ENCODE measurements at places on chromosomes 5 and 9.

GRCh38 chr9:105295986-105296385 is 51.5 kb downstream of the SLC44A1 start:
- no peak for DNase-seq

DNA sequence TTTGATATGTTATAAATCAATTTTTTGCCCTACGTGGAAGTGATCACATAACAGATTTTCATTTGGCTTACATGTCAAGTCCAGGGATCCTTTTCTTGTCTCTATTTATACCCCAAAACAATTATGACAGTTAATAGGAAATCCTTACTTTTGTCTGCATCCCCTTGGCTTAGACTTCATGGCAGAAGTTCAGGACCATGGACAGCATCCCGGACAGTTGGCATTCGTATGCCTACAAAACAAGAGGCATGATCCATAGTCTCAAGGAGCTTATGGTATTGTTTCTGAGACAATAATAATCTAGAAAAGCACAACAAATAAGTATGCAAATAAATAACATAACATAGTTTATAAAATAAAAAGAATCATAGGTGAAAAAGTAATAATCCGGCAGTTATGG is 214.3 kb upstream of the GRIA1 start:
- DNase-seq = no peak

GRCh38 chr9:129822898-129823541 is 916 bp downstream of the TOR1A start:
- DNase-seq = no peak

DNA sequence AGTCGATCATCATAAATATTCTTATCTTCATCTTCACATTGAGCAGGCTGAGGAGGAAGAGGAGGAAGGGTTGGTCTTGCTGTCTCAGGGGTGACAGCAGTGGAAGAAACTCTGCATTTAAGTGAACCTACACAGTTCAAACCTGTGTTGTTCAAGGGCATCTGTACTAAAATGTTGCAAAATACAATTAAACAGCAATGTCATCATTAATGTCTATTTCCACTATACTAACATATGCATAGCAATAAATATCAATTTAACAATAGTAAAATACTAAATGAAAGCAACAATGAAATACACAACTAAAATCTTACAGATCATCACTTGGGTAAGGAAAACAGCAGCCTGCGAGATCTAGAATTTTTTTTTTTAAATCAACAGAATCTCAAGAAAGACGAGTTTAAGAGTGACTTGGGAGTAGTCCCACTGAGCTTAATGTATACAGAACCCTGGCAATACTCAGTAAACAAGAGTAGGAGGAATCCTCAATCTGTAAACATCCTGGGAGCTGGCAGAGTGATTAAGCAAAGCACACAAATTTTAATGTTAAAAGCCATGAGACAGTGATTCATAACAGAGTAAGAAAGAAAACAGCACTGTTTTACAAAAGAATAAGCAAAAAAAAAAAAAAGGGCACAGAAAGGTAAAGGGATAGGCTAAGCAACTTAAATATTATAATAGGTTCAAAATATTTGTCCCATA is 10.0 kb downstream of the HOMER1 start:
- no peak for DNase-seq

DNA sequence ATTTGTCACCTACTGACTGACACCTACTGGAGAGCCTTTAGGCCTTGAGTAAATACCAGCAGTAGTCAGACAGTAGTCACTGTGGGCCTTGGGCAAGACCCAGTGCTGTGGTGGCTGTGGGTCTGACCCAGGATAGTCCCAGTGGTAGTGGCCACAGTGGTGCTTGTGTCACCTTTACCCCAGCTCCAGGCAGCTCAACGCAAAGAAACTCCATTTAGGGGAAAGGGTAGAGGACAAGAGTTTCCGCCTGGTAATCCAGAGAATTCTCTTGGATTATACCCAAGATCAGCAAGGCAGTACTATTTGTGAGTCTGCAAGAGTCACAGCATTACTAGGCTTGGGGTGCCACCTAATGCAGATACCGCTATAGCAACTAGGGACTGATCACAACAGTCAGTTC is 28.9 kb downstream of the CERT1 start:
- DNase-seq = no peak

DNA sequence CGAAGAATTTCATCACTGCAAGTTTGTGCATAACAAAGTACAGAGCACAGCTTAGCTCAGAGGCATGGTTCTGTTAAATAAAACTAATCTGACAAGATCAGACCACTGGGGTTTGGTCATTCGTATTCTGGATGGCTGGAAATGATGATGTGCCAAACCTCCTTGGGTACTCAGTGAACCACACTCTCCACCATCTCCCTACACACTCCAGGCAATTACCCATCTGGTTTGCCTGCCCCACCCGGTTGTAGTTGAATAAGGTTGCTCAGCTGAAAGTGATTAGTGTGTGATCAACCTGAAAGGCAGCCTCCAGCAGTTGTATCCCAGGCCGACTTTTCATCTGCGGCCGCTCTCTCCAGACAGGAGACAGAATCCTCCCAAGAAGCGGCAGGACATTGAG is 371.4 kb downstream of the TLE1 start:
- DNase-seq = no peak

DNA sequence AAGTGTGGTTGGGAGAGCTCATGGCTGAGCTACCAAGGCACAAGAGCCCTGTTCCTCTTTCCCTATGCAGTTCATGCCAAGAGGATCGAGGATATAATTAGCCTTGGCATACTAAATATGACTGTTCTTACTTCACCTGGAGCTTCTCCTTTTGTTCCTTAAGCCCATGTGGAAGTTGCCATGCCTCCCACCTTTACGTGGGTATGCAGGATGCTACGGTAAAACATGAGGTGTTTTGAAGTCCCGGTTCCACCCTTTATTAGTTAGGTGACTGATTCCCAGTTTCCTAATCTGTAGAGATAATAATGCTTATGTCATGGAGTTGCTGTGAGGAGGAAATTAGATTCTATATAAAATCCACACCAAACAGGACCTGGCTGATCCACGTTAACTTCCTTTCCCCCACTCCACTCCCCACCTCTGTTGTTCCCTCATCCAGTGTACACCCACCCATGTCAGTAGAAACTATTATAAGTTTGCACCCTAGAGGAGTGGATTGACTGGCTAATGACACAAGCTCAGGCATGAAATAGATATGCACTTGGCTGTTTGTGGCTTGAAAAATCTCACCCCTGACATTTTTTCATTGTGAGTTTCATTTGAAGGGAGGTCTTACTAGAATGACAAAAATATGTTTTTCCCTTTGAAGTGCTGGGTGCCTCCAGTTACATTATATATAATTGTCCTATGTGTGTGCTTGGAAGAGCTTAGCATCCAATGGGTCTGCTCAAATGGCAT is 36.8 kb upstream of the SHOC1 start:
- no peak for DNase-seq

DNA sequence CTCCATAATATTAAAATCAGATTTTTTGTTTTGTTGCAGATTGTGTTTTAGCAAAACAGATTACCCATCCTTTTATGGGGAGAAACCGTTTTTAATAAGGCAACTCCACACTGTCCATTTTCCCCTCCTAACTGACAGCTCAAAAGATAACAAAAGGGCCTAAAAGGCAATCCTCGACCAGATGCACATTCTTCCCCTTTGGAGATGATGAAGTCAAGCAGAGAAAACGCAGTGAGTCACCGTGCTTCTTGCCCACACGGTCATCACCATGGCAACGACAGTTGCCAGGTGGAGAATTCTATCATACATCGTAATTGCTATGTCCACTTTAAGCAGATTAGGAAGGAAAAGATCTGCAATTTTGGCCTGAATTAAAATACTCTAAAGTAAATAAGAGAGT is 96.4 kb downstream of the DIRAS2 start:
- peak; percentile 62 for DNase-seq

GRCh38 chr5:6652025-6652424 is 18.8 kb downstream of the SRD5A1 start:
- no peak for DNase-seq

- DNase-seq = no peak
Observed at GRCh38 chr5:145965804-145966203, 29.4 kb downstream of the SH3RF2 start.

DNA sequence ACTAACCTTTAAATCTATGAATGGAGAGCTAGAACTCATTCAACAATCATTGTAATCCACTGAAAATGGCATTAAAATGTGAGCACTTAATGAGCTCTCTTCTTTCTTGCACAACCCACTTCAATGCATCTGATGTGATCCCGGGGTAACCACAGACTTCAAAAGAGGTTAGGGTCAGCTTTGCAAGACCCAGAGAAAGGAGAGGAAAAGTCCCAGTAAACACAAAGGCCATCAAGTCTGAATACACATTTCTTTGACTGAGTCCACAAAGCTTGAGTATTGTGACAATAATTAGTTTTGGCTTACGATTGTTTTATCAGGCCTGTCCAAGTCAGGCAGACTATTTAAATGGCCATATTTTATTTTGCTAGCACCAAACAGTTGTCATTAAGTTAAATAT is 148.8 kb upstream of the ZNF608 start:
- no peak for DNase-seq

DNA sequence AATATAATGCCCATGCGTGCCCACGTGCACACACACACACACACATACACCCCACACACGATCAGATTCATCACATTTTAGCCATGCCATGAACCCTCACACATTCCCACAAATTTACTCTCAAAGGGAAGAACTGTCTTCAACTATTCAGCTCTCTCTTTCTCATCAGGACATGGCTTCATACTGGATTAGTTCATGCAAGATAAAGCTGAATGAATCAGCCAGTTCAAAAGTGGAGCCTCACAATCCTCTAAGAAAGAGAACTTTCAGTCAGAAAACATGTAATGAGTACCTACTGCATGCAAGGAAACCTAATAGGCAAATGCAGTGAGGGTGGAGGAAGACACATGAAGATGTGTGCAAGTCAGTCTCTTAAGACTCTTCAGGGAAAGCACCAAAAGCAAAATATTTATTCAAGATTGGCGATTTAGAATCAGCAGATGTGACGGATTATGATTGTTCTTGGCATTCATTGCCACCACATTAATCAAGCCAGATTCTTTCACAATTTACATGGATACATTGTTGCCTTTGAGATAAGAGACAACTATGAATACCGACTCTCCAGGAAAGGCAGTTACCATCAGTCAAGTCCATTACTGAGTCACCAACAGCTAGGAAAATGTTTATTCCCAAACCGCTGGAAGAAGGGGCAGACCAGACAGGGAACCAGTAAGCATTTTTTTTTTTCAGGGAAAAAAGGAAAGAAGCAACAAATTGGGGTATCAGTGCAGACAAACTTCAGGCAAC is 30.3 kb upstream of the PUM3 start:
- no peak for DNase-seq

DNA sequence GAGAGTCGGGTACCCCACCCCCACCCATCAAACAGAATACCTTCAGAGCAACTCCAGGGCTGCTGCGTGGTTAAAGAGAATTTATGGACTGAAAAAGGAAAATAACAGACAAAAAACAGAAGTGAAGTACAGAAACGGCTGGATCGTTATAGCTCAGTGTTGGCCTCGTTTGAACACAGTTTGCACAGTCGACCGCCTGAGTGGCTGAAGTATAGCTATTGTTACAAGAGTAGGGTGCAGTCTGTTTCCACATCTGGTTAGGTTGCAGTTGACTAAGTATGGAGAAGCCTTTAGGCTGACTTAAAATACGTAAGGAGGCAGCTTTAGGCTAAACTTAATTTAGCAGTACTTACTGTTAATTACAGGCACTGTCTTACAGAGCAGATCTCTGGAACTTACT is 121.2 kb downstream of the GCNT1 start:
- no peak for DNase-seq

DNA sequence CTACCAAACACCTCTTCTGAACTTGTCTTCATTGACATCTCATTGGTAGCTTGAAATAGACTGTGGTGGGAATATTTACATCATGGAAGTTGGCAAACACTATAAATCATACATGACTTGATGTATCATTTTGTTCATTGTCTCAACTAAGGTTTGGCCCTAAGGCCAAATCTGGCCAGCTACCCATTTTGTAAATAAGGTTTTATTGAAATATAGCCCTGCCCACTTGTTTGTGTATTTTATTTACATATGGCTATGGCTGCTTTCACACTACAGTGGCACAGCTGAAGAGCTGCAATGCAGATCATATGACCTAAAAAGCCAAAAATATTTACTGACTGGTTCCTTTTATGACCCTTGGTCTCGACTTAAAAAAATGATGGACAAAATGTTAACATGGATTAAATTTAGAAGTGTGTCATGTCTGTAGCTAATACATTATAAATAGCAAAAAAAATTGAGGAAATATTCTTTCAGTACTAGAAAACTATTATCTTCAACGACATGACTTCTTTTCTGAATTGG is 22.1 kb downstream of the FAM240B start:
- DNase-seq = no peak

- DNase-seq = no peak
Observed at GRCh38 chr9:27429917-27430316, 94.2 kb upstream of the IFNK start.

DNA sequence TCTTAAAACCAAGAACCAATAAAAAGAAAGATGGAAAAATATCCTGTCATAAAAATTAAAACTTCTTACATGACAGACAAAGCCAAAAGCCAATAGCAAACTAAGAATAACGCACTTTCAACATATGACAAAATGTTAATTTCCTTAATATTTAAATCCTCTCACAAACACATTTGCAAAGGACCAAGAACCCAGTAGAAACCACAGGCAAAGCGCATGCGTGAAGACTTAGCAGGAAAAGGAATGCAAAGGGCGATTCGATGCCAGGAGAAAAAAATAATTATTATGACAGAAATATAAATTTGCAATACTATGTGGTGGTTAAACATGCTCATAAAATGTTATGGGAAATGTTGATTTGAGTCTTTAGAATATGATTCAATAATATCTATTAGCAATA is 39.9 kb upstream of the OLFM1 start:
- no peak for DNase-seq

DNA sequence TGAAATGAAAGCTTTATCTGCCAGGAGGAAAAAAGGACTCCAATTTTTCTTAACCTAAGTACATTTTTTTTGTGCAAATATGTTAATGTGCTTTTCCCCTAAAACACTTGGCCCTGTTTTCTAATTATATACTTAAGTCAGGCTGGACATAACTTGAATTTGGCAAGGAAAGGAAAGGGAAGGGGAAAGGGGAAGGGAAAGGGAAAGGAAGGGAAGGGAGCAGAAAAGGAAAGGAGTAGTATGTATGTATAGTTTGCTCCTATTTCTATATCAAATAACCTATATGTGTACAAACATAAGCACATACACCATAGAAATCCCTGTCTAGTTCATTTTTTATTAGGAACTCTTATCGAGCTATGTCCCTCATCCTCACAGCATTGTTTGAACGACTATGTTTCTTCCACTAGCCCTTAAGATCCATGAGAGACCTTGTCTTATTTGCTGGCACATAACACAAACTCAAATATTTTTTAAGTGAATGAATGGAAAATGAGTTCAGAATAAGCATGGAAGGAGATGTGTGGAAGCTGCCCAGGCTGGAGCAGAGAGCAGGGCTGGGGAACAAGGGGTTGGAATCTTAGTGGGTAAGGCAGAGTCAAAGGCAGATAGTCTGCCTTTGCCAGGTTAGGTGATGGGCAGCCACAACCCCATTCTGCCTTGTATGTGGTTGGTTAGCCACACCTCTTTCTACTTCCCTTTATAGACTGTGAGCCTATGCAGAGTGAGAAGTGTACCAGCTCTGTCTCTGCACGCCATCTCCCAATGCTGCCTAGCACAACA is 70.0 kb downstream of the KLHL3 start:
- no peak for DNase-seq

GRCh38 chr5:124511791-124512190 is 234.6 kb downstream of the ZNF608 start:
- no peak for DNase-seq
